Left lung (tissue), 14 donors: ENCODE measurements at places on chromosomes 1 and 21. TPM values are rescaled to one million over a fixed set of nuclear protein-coding genes. Genes with fewer than 3 reads are reported as not detected.

The KRTAP19-3 gene
- not detected for total RNA-seq

DNA sequence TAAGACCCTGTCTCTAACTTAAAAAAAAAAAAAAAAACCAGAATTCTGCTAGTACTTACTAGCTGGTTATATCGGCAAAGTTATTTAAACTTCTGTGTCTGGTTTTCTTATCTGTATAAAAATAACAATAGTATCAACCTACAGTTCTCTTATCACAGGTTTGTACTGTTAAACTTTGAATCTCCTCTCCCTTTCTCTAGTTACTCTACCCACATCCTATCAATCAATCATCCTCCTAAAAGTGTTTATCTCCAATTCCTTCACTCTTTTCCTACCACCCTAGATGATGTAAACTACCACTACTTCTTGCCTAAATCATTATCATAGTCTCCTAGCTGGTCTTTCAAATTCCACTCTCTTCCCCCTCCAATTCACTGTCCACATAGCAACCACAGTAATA, 27.6 kb downstream of the USP33 start:
- H3K4me1 ChIP-seq, result no peaks in the 10 kb centered on the region
- H3K27ac ChIP-seq, result no peak overlapping the region
- no peaks in the 10 kb centered on the region for H3K27me3 ChIP-seq
- no peak overlapping the region for H3K4me3 ChIP-seq

GRCh38 chr1:218479436-218480115, 134.4 kb downstream of the TGFB2 start:
- DNase-seq, result no peak
- H3K27me3 ChIP-seq, result no peaks in the 10 kb centered on the region
- H3K4me3 ChIP-seq, result no peak overlapping the region

The IGFN1 gene
- 0.97 TPM for total RNA-seq

The NIT1 gene
- 40.2 TPM for total RNA-seq

GRCh38 chr1:50972766-50973165, 2.7 kb downstream of the CDKN2C start:
- DNase-seq, result no peak
- H3K27ac ChIP-seq, result no peak overlapping the region
- no peaks in the 10 kb centered on the region for H3K4me1 ChIP-seq
- H3K27me3 ChIP-seq, result no peaks in the 10 kb centered on the region
- H3K36me3 ChIP-seq, result no peaks in the 10 kb centered on the region

GRCh38 chr1:60959701-60960100, 122.7 kb upstream of the NFIA start:
- no peaks in the 10 kb centered on the region for H3K36me3 ChIP-seq
- H3K27ac ChIP-seq, result no peak overlapping the region
- no peak for DNase-seq
- no peaks in the 10 kb centered on the region for H3K27me3 ChIP-seq
- no peak overlapping the region for H3K4me3 ChIP-seq

DNA sequence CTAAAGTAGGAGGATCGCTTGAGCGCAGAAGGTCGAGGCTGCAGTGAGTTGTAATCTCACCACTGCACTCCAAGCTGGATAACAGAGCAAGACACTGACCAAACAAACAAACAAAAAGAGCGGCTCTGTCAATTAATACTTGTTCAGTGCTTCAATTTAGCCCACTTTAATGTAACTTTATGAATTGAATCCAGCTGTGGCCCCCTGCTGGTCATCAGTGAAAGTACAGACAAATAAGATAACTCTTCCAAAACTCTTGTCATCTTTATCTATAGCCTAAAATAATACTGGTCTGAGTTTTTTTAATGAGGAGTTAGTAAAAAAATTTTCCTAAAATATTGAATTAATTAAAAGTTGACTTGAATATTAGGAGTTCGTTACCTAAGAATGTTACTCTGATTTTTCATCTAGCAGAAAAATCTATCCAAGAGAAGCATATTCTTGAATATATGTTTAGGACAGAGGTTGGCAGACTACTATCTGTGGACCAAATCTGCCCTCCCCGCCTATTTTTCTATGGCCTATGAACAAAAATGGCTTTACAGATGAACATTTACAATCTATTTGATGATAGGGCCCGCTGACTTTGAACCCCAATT, 26.1 kb downstream of the ATP5PF start:
- H3K27ac ChIP-seq, result no peak overlapping the region
- no peaks in the 10 kb centered on the region for H3K27me3 ChIP-seq
- H3K36me3 ChIP-seq, result no peaks in the 10 kb centered on the region
- H3K4me1 ChIP-seq, result no peaks in the 10 kb centered on the region
- DNase-seq, result peak; percentile 36

DNA sequence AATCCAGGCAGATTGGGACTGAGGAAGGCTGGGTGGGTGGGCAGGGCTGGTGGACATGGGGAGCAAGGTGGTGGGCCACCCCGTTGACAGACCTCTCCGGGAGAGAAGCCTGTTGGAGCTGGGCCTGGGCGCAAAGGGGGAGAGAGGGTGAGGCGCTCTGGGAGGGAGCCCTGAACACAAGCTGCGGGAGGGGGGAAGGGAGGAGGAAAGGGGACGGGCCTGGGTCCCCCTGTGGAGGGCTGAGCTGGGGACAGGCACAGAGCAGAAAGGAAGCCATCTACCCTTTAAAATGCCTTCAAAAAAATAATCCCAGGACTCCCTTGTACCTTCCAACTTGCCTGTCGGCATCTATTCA, 161.8 kb downstream of the PSMG1 start:
- no peak overlapping the region for H3K27ac ChIP-seq
- DNase-seq, result no peak
- H3K4me1 ChIP-seq, result peaks cover 35% of the 10 kb centered on the region
- H3K27me3 ChIP-seq, result no peaks in the 10 kb centered on the region

DNA sequence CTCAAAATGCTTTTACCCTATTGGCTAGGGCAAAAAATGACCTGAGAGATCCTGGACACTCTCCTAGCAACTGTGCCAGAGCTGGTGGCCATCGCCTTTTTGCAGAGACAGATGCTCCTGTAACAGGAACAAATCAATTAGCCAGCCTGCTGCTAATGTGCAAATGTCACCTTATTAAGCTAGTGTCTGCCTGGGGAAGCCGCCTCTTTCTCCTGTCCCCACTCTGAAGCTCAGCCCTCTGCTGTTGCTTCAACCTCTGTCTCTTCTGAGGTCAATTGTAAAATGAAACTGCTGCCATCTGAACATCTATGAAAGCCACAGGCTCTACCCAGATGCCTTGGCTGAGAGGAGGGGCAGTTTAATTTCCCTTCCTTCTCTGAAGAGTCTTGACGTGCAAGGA, 85.5 kb upstream of the CACNA1E start:
- H3K4me1 ChIP-seq, result no peaks in the 10 kb centered on the region
- H3K4me3 ChIP-seq, result no peak overlapping the region
- H3K27me3 ChIP-seq, result no peaks in the 10 kb centered on the region
- no peak for DNase-seq
- H3K36me3 ChIP-seq, result no peaks in the 10 kb centered on the region
- H3K27ac ChIP-seq, result no peak overlapping the region

GRCh38 chr1:90443354-90443753, 273.7 kb downstream of the BARHL2 start:
- no peak overlapping the region for H3K4me3 ChIP-seq
- no peaks in the 10 kb centered on the region for H3K36me3 ChIP-seq
- no peak overlapping the region for H3K27ac ChIP-seq
- H3K4me1 ChIP-seq, result no peaks in the 10 kb centered on the region
- no peaks in the 10 kb centered on the region for H3K27me3 ChIP-seq

The RGSL1 gene
- 0.39 TPM for total RNA-seq

The CA14 gene
- 0.44 TPM for total RNA-seq

DNA sequence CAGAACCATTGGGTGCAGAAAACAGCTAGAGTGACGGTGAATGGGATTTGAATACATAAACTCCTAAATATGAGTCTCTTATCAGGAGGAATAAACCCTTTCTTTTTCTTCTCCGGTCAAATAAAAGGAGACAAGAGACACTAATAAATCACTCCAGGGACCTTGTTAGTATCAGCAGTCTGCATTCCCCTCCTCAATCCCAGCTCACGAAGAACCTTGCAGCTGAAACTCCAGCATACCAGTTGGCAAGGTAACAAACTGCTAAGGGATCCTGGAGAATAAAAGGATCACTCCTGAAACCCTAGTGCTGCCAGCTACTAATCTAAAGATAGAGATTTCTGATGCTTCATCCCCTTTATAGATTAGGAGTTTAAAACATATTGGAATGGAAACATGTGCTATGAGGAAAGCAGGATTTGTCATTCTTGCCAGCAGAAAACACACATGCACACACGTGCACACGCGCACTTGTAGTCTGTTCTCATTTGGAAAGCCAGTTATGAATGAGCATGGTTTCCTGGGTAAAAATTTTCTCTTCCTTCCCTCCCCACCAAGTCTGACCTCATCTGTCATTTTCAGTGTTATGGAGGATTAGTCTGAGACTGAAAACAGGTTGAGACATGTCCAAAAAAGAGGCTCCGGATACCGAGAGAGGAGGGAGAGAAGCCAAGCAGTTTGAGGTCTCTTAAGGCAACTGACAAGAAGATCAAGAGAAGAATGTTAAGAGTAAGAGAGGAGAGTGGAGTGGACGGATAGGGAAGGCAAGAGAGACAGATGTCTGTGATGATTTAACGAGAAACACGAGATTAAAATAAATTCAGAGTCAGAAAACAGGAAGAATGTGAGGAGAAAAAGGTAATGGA, 10.9 kb downstream of the IER5 start:
- H3K27ac ChIP-seq, result no peak overlapping the region
- H3K4me3 ChIP-seq, result no peak overlapping the region
- H3K36me3 ChIP-seq, result no peaks in the 10 kb centered on the region
- no peak for DNase-seq
- H3K4me1 ChIP-seq, result peaks cover 27% of the 10 kb centered on the region

DNA sequence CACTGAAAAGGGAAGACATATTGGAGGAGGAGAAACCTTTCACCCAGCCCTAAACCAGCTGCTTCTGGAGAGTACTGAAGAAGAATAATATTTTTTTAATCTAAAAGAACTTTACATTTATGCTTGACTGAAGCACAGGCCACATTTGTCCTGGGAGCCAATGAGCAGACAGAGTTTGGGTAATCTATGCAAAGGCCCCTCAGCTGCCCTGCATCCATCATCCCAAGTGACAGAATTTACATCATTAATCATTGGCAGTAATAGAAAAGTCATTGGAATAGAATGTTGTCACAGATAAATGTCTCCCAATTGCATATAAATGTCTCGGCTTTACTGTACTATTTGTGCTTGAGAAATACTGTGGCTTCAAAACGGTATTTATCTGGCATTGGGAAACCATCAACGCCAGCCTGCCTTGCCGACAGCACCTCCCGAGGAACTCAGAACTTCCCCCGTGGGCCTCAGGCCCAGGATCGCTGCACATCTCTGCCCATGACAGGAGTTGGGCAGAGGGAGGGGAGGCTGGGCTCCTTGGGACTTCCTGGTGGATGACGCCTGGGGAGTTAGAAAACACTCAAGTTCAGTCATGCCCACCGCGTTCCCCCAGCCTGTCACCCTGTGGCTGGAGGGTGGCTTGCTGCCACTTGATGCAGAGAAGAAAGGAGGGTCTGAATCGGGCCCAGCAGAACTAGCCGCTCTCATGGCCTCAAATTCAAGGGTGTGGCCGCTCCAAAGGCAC, 133.1 kb downstream of the CAMTA1 start:
- H3K4me3 ChIP-seq, result no peak overlapping the region
- DNase-seq, result no peak
- no peaks in the 10 kb centered on the region for H3K27me3 ChIP-seq
- no peaks in the 10 kb centered on the region for H3K4me1 ChIP-seq

The HFM1 gene
- total RNA-seq, result 0.73 TPM

DNA sequence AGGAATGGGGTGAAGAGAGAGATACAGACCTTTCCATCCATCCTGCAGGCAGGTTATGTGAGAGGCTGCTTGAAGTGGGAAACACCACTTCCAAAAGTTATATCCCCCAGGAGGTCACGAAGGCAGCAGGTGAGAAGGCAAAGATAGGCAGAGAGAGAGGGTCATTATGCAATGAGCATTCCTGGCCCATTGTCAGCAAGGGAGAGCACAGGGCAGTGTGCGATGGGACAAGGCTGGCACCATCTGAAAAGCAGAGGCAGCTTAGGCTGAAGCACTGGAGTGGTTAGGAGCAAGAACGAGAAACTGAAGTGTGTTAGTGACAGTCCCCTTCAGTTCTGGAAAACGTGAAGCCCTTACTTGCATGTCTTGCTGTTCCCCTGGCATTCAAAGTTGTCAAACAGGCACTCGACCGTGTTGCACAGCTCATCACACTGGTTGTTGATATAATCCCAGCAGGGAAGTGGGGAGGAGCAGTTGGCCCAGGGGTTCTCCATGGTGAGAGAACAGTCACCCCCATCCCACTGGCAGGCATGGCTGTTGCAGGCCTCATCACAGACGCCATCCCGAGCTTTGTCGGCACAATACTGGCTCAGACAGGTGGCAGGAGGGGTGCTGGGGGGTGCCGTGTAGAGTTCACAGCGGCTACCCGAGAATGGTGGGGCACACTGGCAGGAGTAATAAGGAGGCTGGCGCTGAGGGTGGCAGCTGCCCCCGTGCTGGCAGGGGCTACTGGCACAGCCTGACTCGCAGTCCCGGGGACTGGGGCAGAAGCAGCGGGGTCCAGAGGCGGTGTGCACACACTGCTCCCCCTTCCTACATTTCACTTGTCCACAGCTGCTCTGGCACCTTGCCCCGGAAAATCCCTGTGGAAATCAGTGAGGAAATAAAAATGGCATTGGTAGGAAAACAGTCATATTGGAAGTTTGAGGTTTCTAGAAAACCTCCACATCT, 28.9 kb upstream of the ADAM30 start:
- H3K4me3 ChIP-seq, result no peak overlapping the region
- H3K27me3 ChIP-seq, result no peaks in the 10 kb centered on the region
- H3K4me1 ChIP-seq, result no peaks in the 10 kb centered on the region
- H3K27ac ChIP-seq, result no peak overlapping the region
- no peak for DNase-seq
- H3K36me3 ChIP-seq, result peaks cover 98% of the 10 kb centered on the region
